ENCODE measurements at places on chromosomes 16 and 17.

GRCh38 chr17:34252095-34252443 is 3.0 kb upstream of the CCL2 start:
- DNase-seq: no peak

- DNase-seq: no peak
These were observed 96.9 kb downstream of the RAB11FIP4 start for GRCh38 chr17:31488264-31488981.

- DNase-seq: no peak
These were observed 13.3 kb downstream of the WIPI1 start for GRCh38 chr17:68443972-68444464.

GRCh38 chr16:57579361-57579665 is 36.9 kb downstream of the ADGRG5 start:
- no peak for DNase-seq

- DNase-seq: peak; percentile 53
These were observed 7.1 kb downstream of the USP31 start for GRCh38 chr16:23141959-23142740.

GRCh38 chr16:12327971-12328726 is 351.6 kb downstream of the SNX29 start:
- DNase-seq: no peak

- no peak for DNase-seq
These were observed 9.1 kb downstream of the RMI2 start for GRCh38 chr16:11354407-11354732.

DNA sequence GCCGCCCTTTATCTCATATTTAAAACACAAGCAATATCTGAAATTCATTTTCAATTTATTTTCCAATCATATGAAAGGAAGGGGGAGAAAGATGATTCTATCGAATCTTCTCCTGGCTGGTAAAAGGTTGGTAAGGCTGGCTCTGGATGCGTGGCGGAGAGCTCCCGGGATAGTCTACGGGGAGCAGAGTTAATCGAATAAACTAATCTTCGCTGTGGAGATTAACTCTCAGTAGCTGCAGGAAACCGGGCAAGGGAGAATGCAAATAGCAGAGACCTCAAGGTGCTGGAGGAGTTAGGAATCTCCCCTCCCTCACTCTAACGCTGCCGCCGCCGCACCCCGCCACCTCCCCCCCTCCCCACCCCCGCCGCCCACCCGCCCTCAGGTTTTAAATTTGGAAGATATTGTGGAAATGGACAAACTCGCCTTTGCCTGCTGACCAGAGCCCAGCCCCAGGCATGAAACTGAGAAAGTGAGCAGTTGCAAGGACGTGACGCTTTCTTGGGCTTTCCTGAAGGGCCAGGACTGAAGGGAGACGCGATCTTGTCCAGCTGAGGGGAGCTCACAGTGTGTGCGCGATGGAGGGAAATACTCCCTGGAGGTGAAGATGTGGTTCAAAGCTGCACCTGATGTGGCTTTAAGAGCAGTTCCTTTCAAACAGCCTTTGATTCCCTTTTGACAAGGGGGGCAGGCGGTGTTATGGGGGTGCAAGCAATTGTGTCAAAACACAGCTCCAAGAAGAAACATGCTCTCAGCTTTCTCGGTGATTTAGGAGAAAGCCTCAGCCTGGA is 308.2 kb upstream of the IRX3 start:
- no peak for DNase-seq

DNA sequence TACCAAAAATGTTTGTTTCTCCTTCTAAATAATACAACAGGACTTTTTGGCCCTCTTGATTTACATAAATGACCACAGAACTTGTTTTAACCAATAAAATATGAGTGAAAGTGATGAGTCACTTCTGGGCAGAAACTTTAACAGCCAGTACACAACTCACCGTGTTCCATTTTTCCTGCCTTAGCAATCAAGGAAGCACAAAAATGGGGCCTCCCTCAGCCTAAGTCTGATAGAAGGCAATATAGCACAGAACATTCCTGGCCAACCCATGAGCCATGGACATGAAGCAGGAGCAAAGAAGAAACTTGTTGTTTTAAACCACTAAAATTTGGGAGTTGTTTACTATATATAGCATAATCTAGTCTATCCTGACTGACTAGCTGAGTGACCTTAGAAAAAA is 61.1 kb upstream of the MTMR4 start:
- peak; percentile 0 for DNase-seq

DNA sequence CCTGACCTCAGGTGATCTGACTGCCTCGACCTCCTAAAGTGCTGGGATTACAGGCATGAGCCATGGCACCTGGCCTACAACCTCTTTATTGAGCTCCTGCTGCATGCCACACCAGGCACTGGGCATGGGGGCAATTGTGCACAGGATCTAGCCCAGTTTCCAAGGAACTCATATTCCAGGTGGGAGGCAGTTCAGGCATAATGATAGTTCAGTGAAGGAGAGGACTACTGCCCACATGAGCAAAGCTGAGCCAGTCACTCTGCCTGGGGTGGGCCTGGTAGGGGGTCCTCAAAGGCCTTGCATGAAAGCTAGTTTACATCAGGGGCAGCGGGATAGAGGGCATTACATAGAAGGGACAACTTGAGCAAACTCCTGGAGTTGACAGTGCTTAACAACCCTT is 2.6 kb upstream of the HCRT start:
- DNase-seq: no peak

DNA sequence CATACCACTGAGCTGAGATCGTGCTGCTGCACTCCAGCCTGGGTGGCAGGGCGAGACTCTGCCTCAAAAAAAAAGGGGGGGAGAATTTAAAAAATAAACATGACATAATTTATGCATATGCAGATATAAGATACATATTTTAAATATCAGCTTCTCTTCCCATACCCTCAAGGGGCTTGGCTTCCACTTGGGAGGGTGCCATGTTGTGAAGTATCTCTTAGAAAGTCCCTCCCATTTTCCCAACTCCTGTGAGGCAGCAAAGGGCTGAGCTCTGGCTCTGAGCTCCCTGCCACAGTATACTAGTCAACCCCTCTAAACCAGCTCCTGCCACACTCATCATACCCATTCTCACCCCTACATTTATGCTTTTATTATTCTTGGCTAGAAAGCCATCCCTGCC is 39.4 kb downstream of the MYH11 start:
- DNase-seq: no peak

DNA sequence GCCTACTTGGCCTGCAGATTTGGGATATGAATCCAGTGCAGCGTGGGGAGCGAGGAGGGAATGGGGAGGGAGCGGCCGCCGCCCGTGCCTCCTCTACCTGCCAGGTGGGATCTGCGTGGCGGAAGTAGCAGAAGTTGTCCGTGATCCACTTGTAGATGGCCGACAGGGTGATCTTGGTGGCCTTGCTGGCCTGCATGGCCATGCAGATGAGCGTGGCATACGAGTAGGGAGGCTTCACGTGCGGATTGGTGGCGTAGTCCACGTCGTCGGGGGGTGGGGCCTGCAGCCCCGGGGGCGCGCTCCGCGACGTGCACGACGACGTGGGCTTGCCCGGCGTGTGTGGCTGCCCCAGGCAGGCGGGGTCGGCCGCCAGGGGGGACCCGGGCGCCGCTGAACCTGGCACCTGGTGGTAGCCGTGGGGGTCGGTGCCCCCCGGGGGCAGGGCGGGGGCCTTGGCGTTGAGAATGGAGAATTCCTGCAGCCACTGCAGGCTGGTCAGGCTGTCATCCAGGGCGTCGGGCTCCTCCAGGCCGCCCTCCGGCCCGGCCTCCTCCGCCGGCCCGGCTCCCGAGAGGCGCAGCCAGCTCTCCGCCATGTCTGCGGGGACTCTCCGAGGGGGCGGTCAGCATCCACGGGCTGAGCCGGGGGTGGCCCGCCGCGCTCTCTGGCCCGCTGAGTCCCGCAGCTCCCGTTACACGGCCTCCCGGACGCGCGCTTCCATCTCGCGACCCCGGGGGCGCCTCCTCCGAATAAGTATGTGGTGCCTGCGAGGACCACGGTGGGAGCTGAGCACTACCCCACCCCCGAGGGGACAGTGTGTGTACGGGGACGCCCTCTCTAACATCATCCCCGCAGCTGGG is 1.0 kb downstream of the FOXJ1 start:
- no peak for DNase-seq

- DNase-seq: no peak
These were observed 5.1 kb upstream of the CD68 start for GRCh38 chr17:7574176-7574953.

DNA sequence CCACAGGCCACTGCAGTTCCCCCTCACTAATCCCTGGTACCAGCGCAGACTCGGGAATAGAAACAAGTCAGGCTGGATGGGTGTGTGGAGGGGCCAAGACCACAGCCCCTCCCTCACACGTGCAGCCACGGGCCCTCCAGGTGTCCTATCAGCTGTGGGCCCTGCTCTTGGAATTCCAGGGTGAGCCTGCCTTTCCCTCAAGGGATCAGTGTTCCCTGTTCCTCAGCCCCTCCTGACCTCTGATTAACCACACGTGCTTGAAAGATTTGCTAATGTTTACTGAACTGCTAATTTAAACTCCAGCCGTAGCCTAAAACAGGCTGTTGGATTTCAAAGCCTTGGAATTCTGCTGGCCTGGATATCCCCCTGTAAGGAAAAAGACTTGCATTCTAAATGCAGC is 146.4 kb downstream of the SOCS1 start:
- DNase-seq: no peak

DNA sequence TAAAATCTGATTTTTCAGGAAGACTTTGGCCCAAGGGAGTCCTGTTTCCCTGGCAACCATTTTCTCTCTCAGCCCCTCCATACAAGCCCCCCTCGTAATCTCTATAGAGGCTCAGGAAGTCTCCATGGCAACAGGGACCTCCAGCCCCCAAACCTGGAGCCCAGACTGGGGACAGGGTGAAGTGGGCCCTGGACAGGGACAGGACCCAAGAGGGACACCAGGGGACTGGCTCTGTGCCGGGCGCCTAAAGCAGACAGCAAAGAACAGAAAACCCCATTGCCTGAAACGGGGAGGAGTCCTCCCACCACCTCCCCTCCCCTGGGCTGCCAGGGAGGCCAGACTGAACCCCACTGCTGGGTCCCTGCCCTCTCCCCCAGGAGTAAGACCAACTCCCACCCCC is 40.6 kb downstream of the CPNE2 start:
- DNase-seq: no peak

- no peak for DNase-seq
These were observed 893.5 kb upstream of the RBFOX1 start for GRCh38 chr16:6439129-6439528.

DNA sequence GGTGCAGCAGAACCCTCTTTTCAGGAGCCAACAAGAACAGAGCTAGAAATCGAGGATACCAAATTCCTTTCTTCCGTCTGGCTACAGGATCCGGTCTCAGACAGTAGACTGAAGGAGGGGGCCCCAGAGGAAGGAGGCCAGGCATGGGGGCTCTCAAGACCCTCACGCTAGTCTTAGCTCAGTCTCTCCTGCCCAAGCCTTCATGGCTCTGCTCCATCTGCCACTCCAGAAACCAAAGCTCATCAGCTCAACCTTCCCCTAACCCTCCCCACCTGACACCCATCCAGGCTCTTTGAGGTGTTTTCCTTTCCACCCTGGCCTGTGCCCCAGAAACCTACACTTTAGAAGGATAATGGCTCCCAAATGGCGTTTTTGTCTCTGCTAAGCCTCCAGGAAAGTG is 6.2 kb upstream of the TMEM92 start:
- DNase-seq: peak; percentile 75

DNA sequence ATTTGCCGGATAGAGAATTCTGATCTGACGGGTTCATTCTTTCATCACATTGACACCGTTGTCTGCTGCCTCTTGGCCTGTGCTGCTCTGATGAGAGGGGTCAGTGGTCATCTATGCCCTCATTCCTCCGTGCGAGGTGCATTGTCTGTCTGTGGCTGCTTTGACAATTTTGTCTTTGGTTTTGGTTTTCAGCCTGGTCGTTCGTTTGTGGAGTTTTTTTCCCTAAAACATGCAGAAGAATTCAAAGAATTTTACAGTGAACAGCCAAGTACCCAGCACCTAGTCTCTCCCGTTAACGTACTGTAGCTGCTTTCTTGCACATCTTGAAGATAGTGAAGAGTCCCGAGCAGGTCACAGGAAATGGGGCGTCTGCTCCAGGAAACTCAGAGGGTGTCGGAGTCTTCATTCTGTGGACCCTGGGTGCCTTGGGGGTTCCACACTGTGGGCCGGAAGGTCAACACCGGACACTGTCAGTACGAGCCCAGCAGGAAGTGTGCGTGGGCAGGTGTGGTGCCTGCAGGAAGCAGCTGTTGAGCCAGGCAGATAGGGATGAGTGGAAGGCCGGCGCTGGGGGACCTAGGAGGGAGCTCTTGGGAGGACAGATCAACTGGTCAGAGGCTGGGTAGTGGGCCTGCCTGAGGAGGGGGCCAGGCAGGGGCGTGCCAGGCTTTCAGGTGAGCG is 28.2 kb downstream of the CRAMP1 start:
- no peak for DNase-seq

GRCh38 chr16:49977427-49977826 is 47.6 kb upstream of the CNEP1R1 start:
- DNase-seq: no peak
